Caco-2 (cell line): ENCODE measurements at places on chromosomes 11 and 22.

DNA sequence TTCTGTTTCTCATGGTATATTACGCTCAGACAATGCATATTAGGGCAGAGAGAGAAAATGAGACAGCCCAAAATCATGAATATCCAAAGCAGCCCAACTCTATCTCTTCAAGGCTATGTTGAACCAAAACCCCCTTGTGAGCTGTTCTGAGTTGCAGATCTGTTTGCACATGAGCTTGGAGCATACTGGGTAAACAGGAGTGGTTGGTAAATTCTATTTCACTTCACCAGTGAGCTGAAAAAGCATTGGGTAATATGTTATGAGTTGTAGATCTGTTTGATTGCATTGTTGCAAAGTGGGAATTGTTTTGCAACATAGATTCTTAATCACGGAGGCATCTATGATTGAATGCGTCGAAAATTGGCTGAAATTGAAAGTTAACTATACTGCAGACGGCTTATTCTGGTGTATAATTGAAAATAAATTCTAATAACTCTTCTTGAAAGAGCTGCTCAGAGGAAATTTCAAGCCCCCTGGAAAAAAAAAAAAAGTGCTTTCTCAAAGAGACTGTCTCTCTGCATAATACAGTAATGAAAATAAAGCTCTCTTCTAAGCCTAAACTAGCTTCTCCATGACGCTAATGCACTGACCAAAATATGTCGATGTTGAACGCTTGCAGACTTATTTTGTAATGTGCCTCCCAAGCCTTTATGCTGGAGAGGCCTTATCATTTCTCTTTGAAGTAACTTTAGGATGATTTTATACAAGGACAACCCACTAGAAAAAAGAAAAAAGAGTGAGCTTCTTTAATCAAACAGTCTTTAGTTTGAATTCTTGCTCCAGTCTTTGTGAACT is 263.7 kb downstream of the NTM start:
- DNase-seq: no peak
- H3K36me3 ChIP-seq: no peaks in the 10 kb centered on the region
- H3K4me1 ChIP-seq: no peaks in the 10 kb centered on the region
- H3K4me3 ChIP-seq: no peak overlapping the region
- H3K27me3 ChIP-seq: no peaks in the 10 kb centered on the region

- H3K36me3 ChIP-seq: no peaks in the 10 kb centered on the region
- H3K4me3 ChIP-seq: no peak overlapping the region
- 0 out of 2 replicates have a peak, but pooled peaks cover 4% of the 10 kb centered on the region for H3K4me1 ChIP-seq
- H3K27ac ChIP-seq: no peak overlapping the region
Observed at GRCh38 chr22:20246368-20247009, 21.6 kb downstream of the RTN4R start.

- no peaks in the 10 kb centered on the region for H3K36me3 ChIP-seq
- H3K4me1 ChIP-seq: no peaks in the 10 kb centered on the region
- no peak overlapping the region for H3K27ac ChIP-seq
- no peaks in the 10 kb centered on the region for H3K27me3 ChIP-seq
Observed at GRCh38 chr11:128694618-128695481, 978 bp downstream of the FLI1 start.

- peak overlapping the region; percentile 72 for H3K27ac ChIP-seq
- H3K36me3 ChIP-seq: no peaks in the 10 kb centered on the region
- H3K27me3 ChIP-seq: no peaks in the 10 kb centered on the region
- DNase-seq: peak; percentile 79
- H3K4me1 ChIP-seq: peaks cover 37% of the 10 kb centered on the region
Observed at GRCh38 chr11:111299101-111300026, 1.0 kb downstream of the POU2AF3 start.

- H3K4me1 ChIP-seq: peaks cover 41% of the 10 kb centered on the region
- no peaks in the 10 kb centered on the region; the same call in none of the 2 replicates for H3K36me3 ChIP-seq
- peak; percentile 90 for DNase-seq
- peak overlapping the region; percentile 35 for H3K4me3 ChIP-seq
- peak overlapping the region; percentile 95 for H3K27ac ChIP-seq
Observed at GRCh38 chr11:69479591-69480271, 1.7 kb upstream of the LINC01488 start.

- H3K27ac ChIP-seq: no peak overlapping the region
- no peak for DNase-seq
- peaks cover 1% of the 10 kb centered on the region; the same call in 1 of the 2 replicates for H3K36me3 ChIP-seq
- H3K4me1 ChIP-seq: peaks cover 38% of the 10 kb centered on the region
- H3K27me3 ChIP-seq: no peaks in the 10 kb centered on the region
Observed at GRCh38 chr11:114441921-114442320, 2.7 kb downstream of the REXO2 start.

- H3K27ac ChIP-seq: peak within 1 kb of the TSS; percentile 58
- peak; percentile 88 for DNase-seq
- H3K4me1 ChIP-seq: peaks cover 30% of the 10 kb centered on the region
Observed at GRCh38 chr11:121451986-121452608, at the start of gene SORL1. Gene SORL1, plus strand, starts transcription at chr11:121452314. Its CDS starts 18 bp downstream, at chr11:121452332.

GRCh38 chr22:29914165-29914564 is 31.2 kb downstream of the MTMR3 start:
- no peak for DNase-seq
- 0 out of 2 replicates have a peak, but pooled peaks cover 3% of the 10 kb centered on the region for H3K4me1 ChIP-seq
- H3K36me3 ChIP-seq: no peaks in the 10 kb centered on the region
- no peak overlapping the region for H3K4me3 ChIP-seq
- H3K27me3 ChIP-seq: no peaks in the 10 kb centered on the region
